ENCODE measurements at places on chromosomes 6 and 20.

DNA sequence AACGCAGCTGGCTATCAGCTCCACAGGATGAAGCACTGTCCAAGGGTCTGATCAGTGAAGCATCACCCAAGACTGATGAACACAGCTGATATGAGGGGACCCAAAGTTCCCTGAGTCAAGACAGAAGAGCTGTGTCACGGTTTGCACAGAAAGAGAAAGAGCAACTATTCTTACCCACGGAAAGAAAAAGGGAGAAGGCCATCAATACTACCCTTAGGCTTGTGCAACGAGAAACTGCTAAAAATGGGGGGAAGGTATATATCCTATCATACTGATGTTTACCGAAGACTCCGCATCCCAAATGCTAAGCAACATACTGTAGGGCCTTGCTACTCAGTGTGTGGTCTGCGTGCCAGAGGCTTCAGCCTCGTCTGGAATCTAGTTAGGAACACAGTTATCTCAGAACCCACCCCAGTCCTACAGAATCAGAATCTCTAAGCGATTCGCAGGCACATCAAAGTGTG is 665 bp downstream of the FASTKD5 start:
- DNase-seq: no peak

GRCh38 chr6:72525821-72526510 is 95.9 kb upstream of the KCNQ5 start:
- DNase-seq: no peak

GRCh38 chr20:40251284-40251932 is 437.6 kb downstream of the MAFB start:
- no peak for DNase-seq

GRCh38 chr6:53917464-53917842 is 122.6 kb downstream of the LRRC1 start:
- no peak for DNase-seq

- no peak for DNase-seq
Measured at GRCh38 chr20:7113577-7114466, 346.3 kb downstream of the BMP2 start.

Data from activated T-cell treated with anti-CD3 and anti-CD28 coated beads, Interleukin-2, amount 50 U/mL, for 4 hours (primary cell).